ENCODE measurements at places on chromosomes 16 and 17. TPM values are rescaled to one million over a fixed set of nuclear protein-coding genes. Genes with fewer than 3 reads are reported as not detected.
A peak's percentile ranks its signal among the peaks of the same experiment; 100 is the strongest.

- DNase-seq = no peak
These were observed 197.8 kb downstream of the SALL1 start for GRCh38 chr16:50953290-50953689.

- DNase-seq = no peak
These were observed 1.4 kb upstream of the CAPNS2 start for GRCh38 chr16:55565086-55565485.

GRCh38 chr16:78289844-78290277 is 190.4 kb downstream of the WWOX start:
- no peak for DNase-seq

DNA sequence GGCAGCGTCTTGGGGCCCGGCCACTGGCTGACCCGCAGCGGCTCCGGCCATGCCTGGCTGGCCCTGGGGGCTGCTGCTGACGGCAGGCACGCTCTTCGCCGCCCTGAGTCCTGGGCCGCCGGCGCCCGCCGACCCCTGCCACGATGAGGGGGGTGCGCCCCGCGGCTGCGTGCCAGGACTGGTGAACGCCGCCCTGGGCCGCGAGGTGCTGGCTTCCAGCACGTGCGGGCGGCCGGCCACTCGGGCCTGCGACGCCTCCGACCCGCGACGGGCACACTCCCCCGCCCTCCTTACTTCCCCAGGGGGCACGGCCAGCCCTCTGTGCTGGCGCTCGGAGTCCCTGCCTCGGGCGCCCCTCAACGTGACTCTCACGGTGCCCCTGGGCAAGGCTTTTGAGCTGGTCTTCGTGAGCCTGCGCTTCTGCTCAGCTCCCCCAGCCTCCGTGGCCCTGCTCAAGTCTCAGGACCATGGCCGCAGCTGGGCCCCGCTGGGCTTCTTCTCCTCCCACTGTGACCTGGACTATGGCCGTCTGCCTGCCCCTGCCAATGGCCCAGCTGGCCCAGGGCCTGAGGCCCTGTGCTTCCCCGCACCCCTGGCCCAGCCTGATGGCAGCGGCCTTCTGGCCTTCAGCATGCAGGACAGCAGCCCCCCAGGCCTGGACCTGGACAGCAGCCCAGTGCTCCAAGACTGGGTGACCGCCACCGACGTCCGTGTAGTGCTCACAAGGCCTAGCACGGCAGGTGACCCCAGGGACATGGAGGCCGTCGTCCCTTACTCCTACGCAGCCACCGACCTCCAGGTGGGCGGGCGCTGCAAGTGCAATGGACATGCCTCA is 773 bp downstream of the NTN3 start:
- DNase-seq = no peak

- DNase-seq = no peak
These were observed 16.8 kb upstream of the DYNLL2 start for GRCh38 chr17:58066401-58066800.

DNA sequence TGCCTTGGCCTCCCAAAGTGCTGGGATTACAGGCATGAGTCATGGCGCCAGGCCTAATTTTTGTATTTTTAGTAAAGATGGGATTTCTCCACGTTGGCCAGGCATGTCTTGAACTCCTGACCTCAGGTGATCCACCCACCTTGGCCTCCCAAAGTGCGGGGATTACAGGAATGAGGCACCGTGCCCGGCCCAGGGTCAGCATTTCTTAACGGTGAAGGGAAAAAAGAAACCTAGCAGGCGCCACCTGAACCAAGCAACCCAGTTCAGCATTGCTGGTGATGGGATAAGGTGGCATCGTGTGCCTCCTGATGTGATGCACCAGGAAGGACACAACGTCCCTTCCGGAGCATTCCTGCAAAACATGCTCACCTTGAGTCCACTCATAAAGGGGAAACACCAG is 2.2 kb upstream of the CLCN7 start:
- DNase-seq = no peak

DNA sequence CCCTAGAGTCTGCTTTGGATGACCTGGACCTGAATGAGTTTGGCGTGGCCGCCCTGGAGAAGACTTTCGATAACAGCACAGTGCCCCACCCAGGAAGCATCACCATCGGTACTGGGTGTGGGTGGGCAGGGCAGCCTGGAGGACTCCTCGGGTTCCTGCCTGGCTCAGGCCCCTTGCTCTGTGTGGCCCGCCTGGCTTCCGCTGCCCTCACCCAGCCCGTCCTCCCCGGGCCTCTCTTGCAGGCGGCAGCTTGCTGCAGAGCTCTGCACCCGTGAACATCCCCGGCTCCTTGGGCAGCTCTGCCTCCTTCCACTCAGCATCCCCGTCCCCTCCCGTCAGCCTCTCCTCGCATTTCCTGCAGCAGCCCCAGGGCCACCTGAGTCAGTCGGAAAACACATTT is 24.5 kb downstream of the UNC13D start:
- no peak for DNase-seq

- DNase-seq = no peak
These were observed 22.3 kb upstream of the HLF start for GRCh38 chr17:55242476-55242875.

DNA sequence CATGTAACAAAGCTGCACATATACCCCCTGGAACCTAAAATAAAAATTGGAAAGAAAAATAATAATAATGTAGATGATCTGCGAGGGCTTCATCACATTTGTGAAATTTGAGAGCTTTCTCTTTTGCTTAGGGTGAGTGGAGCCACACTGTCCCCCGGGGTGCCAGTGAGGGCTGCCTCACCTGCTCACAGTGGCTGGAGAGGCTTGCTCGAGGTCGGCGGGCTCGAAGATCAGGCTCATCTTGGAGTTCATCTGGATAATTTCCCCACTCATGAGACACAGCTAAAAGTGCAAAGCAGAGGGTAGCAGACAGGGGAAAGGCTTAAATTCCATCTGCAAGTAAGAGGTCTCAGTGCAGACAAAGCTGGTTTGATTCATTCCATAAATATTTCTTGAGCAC is 123.8 kb downstream of the DNAH3 start:
- DNase-seq = no peak

- DNase-seq = no peak
These were observed 181.7 kb downstream of the XYLT1 start for GRCh38 chr16:17289050-17289449.

DNA sequence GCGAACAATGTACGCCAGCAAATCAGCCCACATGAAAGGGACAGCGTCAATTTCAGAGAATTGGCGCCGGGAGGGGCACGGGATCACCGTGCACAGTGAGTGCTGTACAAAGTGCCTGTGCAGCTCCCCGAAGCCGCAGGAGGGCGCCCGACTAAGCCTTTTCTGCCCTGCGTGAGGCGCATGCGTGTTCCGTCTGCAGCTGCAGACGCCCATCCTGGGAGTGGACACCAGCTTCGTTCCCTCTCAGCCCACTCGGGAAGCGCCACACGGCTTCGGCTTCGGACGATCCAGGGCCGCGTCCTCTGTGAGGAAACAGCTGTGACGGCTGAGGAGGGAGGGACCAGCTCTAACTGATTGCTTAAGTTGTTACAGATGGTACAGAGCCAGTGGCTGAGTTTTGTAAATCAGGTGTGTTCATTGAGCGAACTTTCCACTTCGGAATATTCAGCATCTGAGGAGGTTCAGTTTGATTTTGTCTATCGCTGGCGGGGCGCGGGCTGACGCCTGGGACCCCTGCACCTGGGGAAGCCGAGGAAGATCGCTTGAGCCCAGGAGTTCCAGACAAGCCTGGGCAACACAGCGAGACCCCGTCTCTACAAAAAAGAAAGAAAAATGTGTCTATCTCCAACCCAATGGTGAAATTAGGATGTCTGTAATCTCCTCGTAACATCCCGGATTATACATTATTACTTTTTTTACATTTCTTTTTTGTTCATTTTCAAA is 15.4 kb upstream of the ZNF287 start:
- DNase-seq = peak; percentile 38

DNA sequence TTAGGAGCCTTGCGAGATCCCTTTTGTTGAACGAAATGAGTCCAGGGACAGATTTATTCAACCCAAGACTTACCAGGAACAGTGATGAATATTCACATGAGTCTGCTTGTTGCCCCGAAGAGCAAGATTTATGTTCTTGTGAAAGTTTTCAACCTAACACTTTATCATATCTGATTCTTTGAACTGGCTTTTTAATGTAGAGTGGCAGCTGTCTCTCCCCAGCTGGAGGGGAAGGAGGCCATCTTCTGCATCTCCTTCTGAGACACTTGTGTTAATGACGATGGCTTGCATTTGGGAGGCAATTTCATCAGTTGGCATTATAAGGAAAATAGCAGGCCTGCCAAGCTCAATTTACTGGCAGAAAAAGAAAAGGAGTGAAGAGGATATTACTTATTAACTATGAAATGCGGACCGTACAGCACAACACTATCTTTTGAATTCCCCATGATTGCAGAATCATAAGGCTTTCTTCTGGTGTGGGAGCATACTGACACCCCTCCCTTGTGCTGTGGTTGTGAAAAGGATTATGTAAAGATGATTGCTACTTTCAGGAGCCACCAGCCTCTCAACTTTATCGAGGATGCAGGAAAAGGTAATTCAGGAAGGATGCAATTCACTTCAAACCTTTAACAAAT is 35.7 kb downstream of the SMARCE1 start:
- DNase-seq = no peak

DNA sequence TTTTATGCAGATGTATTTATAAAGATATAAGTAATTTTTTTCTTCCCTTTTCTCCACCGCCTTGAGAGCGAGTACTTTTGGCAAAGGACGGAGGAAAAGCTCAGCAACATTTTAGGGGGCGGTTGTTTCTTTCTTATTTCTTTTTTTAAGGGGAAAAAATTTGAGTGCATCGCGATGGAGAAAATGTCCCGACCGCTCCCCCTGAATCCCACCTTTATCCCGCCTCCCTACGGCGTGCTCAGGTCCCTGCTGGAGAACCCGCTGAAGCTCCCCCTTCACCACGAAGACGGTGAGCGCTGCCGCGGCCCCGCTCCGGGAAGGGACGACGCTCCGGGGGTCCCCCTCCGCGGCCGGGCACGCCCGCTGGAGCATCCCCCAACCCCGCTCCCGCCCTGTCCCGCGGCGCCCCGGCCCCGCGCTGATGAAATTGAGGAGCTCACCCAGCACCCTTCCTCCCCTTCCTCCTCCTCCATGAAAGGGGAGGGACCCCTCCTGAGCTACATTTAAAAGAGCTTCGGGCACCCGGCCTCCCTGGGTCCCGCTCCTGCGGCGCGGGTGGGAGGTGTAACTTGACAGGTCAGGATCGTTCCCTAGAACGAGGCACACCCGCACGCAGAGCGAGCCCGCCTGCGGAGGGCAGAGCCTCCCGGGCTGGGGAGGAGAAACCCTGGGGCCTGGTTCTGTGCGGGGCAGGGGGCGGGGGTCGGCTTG is 706 bp downstream of the HLF start:
- no peak for DNase-seq

DNA sequence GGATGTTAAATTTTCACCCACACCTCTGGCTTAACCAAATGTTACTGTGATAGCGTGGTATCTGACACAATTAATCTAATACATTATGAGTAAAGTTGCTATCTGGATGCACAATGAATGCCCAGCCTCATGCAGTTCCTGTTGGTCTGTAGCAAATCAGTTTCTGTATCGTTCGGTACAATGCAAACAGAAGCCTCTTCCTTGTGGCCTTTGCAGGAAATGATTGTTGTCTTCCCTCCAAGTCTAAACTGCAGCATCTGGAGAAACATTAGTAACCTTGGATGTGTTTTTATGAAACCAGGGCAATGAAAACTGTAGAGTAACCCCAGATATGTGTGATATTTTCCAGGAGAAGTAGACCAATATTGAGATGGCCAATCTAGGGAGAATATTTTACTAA is 46.8 kb downstream of the CYB561 start:
- DNase-seq = no peak

- no peak for DNase-seq
These were observed 118.8 kb downstream of the C16orf95 start for GRCh38 chr16:87198328-87198832.

DNA sequence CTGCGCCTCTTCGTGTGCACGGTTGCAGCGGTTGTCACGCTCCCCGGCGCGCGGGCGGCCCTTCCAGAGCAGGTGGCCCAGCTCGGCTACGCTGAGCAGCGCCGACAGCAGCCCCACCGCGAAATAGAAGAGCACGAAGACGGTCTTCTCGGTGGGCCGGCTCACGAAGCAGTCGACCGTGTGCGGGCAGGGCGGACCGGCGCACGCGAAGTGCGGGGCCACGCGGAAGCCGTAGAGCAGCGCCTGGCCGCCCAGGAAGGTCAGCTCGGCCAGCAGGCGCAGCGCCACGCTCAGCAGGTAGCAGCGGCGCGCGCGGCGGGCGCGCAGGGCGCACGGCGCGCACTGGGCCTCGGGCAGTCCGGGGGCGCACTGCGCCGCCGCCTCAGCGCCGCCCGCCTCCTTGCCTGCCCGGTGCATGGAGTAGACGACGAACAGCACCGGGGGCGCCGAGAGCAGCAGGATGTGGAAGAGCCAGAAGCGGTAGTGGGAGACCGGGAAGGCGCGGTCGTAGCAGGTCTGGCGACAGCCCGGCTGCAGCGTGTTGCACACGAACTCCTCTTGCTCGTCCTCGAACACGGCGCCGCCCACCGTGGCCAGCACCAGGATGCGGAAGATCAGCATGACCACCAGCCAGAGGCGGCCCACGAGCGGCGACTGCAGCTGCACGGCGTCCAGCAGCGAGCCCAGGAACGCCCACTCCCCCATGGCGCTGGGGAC is 1.3 kb downstream of the GJD3 start:
- DNase-seq = no peak

- DNase-seq = no peak
These were observed 49.9 kb downstream of the ADCY7 start for GRCh38 chr16:50316102-50316847.

DNA sequence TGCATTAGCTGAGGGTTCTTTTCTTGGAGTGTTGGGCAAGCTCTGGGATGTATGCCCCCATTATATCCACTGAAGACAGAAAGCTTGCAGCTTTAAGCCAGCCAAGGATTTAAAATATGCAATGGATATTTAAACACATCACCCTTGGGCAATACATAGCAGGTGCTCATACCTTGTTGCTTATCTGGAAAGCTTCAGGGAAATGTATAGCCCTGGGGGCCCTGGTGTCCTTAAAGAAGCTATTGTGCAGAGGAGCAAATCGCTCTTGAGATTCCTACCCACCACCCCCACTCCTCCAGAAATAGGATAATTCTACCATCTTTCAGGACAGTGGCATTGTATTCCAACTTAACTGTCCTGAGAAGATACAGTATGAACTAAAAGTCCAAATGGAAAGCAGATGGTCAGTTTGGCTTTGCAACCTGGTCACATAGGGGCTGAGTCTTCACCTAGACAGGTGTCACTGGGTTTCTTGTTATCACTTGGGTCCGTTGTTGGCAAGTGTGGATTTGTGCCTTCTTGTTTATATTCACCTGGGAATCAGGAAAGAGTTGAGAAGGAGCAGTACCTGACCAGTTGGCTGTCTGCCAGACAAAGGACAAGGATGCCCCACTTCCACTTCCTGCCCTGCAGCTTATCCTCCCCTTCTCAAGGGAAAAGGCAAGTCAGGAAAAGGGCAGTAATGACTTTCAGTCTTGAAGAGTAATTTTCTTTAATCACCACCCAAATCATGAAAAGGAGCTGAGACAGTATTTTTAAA is 3.4 kb downstream of the ANKRD40CL start:
- no peak for DNase-seq

FOXC2 gene
- 1.3 TPM for total RNA-seq

MAP1LC3B gene
- total RNA-seq = 27.4 TPM

UTS2R gene
- total RNA-seq = not detected

TUBG2 gene
- total RNA-seq = 34.1 TPM

TMEM235 gene
- total RNA-seq = not detected

SPN gene
- total RNA-seq = 15.7 TPM

TRAF7 gene
- total RNA-seq = 97.7 TPM

DHRS11 gene
- 15.4 TPM for total RNA-seq

KRT39 gene
- total RNA-seq = not detected

CCL7 gene
- total RNA-seq = not detected

ARL2BP gene
- 172 TPM for total RNA-seq

MARF1 gene
- 8.9 TPM for total RNA-seq
